ENCODE measurements at places on chromosomes 1 and 21.

DNA sequence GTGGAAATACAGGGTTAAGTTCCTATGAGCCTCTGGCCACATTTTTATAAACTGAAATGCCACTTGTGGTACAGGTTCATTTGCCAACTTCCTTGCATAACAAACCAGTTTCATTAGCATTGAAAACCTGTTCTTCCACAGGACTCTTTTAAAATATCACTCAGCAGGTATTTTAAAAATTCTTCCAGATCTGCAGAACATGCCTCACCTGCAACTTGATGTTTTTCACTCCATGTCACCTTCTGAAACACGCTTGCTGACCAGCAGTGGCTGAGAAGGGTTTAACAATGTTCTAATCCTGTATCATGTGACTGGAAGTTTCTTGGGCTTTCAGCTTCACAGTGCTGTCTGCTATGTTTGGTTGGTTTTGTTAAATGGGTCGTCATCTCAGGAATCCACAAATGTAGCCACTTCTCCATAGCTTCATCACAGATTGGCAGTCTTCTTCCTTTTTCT, 17.6 kb upstream of the CBR3 start:
- DNase-seq: no peak

DNA sequence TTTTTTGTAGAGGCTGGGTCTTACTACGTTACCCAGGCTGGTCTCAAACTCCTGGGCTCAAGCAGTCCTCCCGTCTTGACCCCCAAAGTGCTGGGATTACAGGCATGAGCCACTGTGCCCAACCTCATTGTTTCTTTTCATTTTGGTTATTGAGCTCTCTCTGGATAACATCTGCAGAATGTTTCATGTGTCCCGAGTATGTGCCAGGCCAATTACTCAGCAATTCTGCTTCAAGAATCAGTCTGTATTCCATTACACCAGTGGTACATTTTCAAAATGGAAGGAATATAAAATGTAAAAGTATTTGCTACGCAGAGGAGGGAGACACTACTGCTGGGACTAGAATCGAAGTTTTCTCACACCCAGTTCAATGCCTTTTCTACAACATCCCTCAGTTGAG, 1.7 kb upstream of the ELOA start:
- no peak for DNase-seq

GRCh38 chr1:71698186-71698585, 584.2 kb downstream of the NEGR1 start:
- no peak for DNase-seq

GRCh38 chr1:115118086-115118485, 28.8 kb upstream of the TSPAN2 start:
- DNase-seq: no peak

- no peak for DNase-seq
Measured at GRCh38 chr1:43074709-43075108, 97.4 kb downstream of the EBNA1BP2 start.

- no peak for DNase-seq
Measured at GRCh38 chr1:235047331-235047871, 81.2 kb downstream of the TOMM20 start.

GRCh38 chr1:65866439-65866838, 73.7 kb downstream of the PDE4B start:
- DNase-seq: no peak

GRCh38 chr1:110233861-110234260, 23.7 kb downstream of the KCNC4 start:
- DNase-seq: no peak

- DNase-seq: peak; percentile 67
Measured at GRCh38 chr1:22105611-22106207, 37.2 kb downstream of the WNT4 start.

- no peak for DNase-seq
Measured at GRCh38 chr1:37085393-37085792, 51.1 kb upstream of the GRIK3 start.

- no peak for DNase-seq
Measured at GRCh38 chr1:55575571-55576279, 360.6 kb upstream of the USP24 start.

DNA sequence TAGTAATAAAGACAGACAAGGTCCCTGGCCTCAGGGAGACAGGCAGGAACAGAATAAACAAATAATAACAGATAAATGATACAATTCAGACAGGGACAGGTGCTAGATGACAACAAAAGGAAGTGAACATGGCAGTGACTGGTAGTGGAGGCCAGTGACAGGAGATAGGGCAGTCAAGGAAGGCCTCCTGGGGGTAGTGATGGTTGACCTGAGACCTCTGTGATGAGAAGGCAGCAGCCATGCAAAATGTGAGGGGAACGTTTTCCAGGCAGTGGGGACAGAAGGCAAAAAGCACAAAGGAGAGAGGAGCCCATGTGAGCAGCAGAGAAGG, 18.5 kb downstream of the OPTC start:
- no peak for DNase-seq

- no peak for DNase-seq
Measured at GRCh38 chr1:229344937-229345684, 2.3 kb upstream of the CCSAP start.

DNA sequence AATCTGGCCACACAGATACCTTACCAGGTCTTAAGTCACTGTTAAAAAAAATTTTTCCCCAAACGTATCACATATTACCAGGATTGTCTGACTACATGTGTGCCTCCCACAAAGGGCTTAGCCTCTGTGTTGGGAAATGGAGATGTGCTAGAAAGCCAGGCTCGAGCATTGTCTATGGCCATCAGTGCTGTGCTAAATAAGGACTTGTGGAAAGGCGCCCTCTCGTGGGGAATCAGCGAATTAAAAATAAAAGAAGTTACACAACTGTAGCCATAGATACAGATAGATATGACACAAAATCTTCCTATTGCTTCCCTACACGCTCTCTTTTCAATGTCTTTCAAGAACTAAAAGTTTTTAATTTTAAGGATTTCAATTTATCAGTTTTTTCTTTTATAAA, 47.5 kb upstream of the CRNN start:
- DNase-seq: peak; percentile 65

DNA sequence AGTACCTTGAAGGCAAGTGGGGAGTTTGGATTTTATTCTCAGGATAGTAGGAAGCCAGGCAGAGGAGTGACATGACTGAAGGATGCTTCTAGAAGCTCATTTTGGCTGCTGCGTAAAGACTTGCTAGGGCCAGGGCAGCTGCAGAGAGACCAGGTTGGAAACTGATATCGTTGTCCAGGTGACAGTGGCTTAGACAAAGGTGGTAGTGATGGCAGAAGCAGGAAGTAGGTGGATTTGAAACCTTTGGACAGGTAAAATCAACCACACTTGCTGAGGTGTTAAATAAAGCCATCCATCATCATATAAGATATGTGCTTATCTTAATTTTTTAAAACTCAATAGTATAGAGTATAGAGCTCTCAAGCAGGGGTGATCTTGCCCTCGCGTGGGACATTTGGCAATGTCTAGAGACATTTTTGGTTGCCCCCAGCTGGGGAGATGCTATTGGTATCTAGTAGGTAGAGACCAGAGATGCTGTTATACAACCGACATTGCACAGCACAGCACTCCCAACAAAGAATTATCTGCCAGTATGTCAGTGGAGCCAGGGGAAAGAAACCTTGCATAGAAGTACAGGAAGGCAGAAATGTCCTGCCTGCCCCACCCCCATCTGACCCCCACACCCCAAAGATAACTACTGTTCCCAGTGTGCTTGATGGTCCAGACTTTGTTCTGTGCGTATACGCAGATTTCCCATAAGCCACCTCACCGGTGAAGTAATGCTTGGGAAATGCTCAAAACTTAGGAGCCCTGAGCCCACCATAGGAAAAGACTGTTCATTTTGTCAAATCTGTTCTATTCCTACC, 31.1 kb downstream of the TMEM51 start:
- DNase-seq: no peak

DNA sequence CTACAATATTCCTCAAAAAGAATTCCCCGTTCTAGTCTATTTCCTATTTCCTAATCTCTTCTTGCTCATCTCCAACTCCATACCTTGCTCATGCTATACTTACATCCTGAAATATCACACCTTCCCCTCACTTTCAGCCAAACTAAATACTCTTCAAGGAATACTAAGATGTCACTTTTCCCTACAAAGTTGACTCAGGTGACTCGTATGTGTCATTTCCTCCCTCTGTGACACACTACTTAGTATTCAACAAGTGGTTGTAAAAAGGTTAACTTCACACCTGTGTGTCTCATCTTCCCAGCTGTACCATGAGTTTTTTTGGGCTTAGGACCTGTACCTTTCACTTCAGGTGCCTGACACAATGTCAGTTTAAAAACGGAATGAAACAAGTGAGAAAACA, 81.9 kb upstream of the LBR start:
- no peak for DNase-seq

DNA sequence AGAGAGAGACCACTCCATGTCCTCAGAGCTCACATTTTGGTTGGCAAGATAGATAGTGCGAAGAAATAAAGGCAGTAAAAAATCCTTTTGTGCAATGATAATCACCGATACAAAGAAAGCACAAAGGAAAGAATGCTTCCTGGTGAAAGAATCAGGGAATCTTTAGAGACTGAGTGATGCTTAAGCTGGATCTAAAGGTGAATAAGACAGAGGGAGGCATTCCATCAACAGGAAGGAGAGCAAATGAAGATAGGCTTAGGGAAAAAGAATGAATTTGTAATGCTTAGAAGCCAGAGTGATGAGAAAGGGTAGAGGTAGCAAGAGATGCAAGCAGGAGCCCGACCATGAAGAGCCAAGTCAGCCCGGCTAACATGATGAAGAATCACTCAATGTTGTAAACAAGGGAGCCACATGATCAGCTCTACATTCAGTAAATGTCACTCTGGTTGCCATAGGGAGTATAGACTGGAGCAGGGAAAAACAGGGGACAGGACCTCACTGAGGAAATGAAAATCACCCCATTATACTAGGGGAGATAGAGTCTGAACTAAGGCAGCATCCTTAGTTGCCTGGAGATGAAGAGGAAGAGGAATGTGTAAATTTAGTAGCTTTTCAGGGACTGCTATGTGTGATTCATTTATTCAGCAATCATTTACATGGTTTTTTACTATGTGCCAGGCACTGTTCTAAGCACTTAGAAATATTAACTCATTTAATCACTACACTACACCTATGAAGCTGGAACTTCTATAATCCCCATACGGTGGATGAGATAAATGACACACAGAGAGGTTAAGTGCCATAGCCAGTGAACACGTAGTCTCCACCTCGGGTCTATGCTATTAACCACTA, 402.6 kb upstream of the NFIA start:
- DNase-seq: no peak

DNA sequence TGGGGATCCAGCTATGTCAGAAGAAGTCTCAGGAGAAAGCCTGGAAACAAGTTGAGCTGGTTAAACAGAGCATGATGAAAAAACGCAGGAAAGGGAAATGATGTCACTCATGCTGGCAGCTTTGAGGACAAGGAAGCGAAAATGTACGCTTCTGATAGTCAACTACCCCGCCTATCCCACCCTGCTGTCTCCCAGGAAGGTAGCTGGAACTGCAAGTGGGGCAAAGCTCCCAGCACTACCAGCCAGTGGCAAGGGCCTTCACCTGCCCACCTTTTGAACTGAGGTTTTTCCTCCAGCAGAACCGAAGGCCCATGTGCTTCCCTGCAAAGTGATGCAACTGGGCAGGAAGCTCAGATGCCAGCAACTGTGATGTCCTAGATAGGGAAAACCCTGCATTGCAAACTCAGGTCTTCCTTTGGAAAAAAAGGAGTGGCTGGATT, 6.3 kb upstream of the IL20 start:
- DNase-seq: no peak

GRCh38 chr1:6496365-6496721, 4.9 kb upstream of the PLEKHG5 start:
- no peak for DNase-seq

- DNase-seq: no peak
Measured at GRCh38 chr21:23695443-23695842, 1911.8 kb downstream of the MRPL39 start.

GRCh38 chr1:62304975-62305374, 14.3 kb downstream of the KANK4 start:
- DNase-seq: no peak

- no peak for DNase-seq
Measured at GRCh38 chr1:41365772-41366454, 4.7 kb downstream of the FOXO6 start.

- no peak for DNase-seq
Measured at GRCh38 chr1:58928514-58928913, 144.7 kb upstream of the JUN start.

DNA sequence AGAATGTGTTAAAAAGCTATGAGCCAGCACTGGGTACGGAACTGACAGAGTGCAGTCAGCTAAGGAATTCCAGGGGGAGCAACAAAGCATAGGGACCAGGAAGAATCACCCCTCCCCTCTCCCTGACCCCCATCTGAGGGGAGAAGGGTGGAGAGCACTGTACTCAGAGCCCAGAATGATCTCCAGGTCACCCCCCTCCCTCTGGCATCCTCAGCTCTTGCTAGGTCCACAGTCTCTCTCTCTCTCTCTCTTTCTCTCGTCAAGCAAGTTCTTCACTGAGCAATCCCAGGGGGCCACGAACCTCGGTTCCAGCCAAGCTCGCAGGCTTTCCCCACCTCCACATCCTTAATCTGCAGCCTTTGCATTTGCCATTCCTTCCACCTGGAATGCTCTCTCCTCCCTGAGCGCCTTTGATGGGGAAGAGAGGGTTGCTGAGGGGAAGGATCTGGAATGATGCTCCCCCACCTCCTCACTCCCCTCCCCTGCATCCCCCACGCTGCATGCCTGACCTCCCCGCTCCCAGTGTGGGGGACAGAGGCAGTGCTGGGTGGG, 6.7 kb upstream of the WASF2 start:
- no peak for DNase-seq

DNA sequence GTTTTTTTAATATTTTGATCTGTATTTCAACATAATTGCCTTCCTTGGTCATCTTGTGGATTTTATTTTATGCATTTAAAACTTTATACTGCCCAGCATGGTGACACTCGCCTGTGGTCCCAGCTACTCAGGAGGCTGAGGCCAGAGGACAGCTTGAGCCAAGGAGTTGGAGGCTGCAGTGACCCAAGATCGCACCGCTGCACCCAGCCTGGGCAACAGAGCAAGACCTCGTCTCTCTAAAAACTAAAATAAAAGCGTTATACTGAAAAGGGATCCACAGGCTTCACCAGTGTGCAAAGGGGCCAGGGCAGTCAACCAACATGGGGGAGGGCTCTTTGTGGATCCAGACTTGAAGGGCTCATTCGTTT, 1.4 kb downstream of the NID1 start:
- DNase-seq: no peak

DNA sequence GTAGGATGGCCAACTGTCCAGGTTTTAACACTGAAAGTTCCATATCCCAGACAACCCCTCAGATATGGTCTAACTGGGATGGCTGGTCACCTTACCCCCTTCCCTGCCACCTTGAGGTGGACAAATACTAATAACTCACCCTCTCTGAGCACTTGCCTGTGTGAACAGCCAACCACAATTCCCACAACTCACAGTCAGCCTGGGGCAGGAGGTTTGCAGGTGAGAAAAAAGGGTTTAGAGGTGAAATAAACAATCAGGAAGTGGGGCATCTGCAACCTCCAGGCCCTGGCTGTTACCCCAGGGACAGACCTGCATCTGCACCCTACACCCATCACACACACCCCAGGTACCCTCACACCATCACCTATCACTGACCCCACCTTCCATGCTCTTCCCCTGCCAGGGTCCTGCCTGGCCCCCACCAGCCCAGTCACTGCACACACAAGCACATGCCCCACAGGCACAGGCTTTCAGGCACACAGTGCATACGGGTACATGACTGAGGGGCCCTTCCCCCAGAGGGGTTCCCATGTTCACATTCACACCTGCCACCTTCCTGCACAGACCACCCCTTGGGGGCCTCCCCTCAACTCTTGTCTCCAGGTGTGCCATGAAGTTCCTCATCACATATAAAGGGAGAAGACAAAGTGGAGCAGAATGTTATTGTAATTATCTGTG, 679.5 kb downstream of the MATN1 start:
- DNase-seq: no peak

Measured in hematopoietic multipotent progenitor cell treated with erythropoietin and hydrocortisone succinate and interleukin-3 and kit ligand, for 15 days (in vitro differentiated cells).